GM12892 (cell line): ENCODE measurements at places on chromosomes 5 and 9.

DNA sequence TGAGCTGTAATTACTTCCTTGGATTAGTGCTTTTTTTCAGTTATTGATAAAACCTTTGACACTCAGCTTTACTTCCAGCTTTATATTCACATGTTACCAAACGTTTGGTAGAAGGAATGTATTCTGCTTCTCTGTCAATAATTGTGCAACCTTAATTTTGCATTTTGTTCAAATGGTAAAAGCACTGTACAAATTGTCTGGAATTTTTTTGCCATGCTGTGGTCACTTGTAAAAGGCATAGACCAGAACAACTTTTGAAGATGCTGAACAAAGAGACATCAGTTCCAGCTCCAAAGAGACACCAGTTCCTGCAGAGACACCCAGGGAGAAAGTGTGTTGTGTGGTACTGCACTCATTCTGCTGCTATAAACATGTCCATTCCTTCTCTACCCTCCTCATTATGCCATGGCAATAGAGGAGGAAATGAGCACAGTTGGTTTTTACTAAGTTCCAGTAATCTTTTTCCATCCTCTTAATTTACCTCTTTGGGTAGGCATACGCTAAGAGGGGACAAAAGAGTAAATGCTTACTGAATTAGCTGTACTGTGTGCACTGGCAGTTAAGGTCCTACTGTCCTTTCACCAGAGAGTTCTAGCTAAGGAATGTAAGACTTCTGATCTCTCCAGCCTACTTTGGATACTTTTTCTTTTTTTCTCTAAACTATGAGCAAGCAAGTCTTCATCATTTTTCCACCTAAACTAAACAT is 387.4 kb downstream of the FGF10 start:
- DNase-seq = no peak

- no peak for DNase-seq
Observed at GRCh38 chr9:34338665-34339385, 9.5 kb downstream of the NUDT2 start.

DNA sequence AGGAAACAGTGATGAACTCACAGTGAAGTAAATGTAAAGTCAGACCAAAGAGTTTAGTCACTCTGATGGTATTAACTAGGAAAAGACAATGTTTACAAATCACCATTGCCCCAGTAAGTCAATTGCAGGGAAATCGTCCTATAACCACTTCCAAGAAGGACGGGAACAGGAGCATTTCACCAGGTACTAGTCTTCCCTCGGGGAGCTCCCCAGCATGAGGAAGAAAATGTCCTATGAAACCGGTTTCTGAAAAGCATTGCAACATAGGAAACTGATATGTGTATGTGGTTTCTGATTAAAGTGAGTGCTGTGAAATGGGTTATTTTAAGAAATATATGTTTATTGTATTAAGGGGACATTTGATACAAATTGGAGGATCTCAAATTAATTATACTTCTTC is 626.7 kb upstream of the ADAMTS16 start:
- DNase-seq = no peak

- no peak for DNase-seq
Observed at GRCh38 chr9:124282442-124283227, 24.9 kb downstream of the NEK6 start.

DNA sequence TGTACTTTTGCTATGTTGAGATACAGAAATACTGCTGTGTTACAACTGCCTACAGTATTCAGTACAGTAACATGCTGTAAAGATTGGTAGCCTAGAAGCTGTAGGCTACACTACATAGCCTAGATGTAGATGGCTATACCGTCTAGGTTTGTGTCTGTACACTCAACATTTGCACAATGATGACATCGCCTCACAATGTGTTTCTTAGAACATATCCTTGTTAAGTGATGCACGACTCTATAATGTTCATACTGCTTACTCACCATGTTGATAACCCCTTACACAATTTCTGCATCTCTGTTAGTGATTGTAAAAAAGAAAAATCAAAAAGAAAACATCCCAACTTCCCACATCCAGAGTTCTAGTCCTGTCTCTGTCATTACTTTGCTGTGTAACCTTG is 450.0 kb downstream of the CCDC171 start:
- DNase-seq = no peak
